NCI-H510A treated with DMSO at 0.1 percent for 48 hours (cell line): ENCODE measurements at places on chromosomes 6 and 20.

GRCh38 chr6:136511397-136511796 lies 38.8 kb downstream of the MAP7 start:
- no peak for DNase-seq

GRCh38 chr6:100296810-100297544 lies 167.7 kb downstream of the SIM1 start:
- DNase-seq = peak; percentile 20

- peak; percentile 75 for DNase-seq
Measured at GRCh38 chr20:8020314-8021079, 936 bp upstream of the TMX4 start.

- no peak for DNase-seq
Measured at GRCh38 chr6:153210083-153210482, 79.0 kb upstream of the RGS17 start.

DNA sequence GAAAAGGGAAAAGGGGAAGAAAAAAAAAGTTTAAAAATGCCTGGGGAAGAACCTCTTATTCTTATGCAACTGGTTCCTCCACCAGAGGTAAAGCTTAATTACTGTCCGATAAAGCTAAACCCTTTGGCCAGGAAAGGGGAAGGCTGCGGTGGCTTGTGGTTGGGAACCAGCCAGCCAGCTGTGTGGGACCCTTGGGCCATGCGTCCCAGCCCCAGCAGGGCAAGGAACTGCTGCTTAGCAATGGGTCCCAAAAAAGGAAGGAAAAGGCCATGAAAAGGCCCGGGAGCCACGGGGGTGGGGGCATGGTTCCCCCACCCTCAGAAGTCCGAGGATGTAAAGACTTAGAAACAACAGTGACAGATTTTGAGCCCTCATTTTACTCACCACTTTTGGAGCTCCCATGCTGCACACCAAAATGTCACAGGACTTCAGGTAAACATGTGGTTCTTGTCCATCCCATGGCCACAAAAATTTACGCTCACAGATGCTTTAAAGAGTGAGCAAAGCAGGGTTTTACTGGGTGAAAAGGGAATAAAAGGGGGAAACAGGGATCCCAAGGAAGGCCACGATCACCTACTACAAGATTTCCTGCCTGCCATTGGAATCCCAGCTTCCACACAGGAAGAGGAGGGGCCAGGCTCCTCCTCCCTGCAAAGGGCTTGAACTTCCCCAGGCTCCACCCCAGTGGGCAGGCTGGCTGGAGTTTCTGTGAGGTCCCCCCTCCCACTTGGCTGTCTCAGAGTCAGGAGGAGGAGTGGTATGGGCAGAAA lies 1234.7 kb upstream of the GJE1 start:
- DNase-seq = no peak

- no peak for DNase-seq
Measured at GRCh38 chr6:28947831-28948270, 24.1 kb upstream of the TRIM27 start.

DNA sequence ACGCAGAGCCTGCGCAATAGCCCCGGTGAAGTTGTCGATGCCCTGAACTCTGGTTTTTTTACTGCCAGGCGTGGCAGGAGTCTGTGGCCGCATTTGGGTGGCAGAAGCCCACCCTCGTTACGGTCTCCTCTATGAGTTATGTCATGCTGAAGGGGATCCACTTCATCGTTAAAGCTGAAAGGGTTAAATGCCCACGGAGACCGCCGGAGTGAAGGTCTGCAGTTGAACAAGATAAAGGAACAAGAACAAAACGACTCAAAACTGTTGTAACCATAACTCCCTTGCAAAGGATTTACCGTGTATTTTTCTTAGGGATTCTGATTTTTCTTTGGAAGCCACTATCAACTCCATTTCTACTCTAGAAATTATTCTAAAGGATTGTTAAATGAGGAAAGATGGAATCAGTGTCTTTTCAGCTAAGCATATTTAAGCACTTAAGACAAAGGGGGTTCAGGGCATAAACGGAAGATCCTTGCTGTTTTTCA lies 501 bp upstream of the ELOVL5 start:
- DNase-seq = no peak

- no peak for DNase-seq
Measured at GRCh38 chr6:89162047-89162371, 16.2 kb downstream of the PM20D2 start.

DNA sequence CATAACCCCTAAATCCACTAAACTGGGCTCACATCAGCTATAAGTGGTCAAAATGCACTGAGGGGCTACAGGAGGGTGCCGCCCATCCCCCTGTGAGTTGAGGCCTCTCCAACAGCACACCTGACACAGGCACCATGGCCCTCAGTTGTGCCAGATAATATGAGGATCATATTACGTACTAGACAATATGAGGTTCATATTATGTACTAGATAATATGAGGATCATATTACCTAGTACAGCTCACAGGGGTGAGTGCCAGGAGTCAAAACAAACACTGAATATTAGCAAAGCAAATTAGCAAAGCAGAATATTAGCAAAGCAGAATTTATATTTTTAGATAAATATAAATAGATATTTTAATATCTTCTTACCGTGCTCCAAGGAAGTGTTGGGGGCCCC lies 35.3 kb downstream of the CD24 start:
- no peak for DNase-seq

- DNase-seq = no peak
Measured at GRCh38 chr20:64151633-64152530, 12.4 kb upstream of the MYT1 start.

DNA sequence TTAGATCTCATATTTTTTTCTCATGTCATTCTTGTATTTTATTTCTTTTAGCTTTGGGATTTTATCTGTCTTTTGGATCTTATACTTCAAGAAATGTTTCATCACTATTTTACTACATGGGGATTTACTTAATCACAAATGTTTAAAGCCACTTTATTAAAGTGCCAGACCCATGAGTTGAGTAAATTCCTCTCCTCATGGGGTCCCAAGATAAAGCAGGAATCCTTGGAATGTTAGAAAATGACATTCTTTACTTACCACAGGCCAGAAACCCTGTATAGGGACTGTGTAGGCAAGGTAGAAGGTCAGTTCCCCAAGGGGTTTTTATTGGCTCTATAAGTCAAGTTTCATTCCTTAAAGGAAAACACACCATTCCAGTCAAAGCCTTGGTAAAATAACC lies 28.4 kb upstream of the OR2J2 start:
- no peak for DNase-seq

DNA sequence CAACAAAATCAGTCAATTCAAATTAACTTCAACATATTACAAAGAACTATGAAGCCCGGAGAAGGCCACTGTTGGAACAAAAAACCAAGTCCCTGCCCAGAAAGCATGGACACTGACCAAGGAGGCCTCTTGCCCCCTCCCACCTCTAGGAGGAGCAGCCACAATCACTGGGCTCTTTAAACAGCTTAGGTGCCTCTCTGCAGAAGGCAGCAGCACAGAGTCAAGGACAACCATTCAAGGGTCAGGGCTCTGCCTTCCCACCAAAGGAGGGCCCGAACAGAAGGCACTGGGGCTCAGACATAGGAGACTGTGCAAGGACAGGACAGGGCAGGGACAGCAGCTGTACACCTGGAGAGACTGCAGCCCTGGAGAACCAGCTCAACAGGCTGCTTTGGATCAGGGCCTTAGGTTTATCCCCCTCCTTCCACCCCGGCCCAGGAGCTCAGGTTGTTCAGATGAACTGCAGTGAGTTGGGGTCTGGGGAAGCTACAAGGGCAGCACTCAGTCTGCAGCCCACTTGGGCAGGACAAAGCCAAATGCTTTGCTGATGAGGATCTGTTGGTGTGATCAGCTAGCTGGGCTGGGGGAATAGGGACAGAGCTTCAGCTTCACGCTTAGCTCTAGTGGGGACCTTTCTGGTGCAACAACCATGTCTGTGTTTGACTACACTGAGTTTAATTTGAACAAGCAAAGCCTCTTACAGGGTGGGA lies 17.8 kb downstream of the TOMM34 start:
- DNase-seq = no peak

GRCh38 chr20:34369265-34369664 lies 6.2 kb downstream of the ITCH start:
- DNase-seq = no peak

DNA sequence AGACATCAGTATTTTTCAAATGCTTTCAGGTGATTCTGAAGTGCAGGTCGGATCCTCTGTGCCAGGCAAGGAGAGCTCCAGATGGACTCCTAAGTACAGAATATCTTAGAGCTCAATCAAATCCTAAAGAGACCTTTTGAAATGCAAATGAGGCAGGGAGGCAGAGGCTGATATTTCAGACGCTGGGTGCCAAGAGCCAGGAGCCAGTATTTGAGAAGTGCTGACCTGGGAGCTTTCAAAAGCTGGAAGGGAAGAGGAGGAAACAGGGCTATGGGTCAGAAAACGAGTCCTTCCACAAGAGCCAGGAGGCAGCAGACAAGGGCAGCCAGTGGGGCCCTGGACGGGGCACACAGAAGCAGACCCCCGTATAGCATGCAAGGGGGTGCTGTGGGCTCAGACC lies 46.1 kb upstream of the DSN1 start:
- DNase-seq = peak; percentile 53

DNA sequence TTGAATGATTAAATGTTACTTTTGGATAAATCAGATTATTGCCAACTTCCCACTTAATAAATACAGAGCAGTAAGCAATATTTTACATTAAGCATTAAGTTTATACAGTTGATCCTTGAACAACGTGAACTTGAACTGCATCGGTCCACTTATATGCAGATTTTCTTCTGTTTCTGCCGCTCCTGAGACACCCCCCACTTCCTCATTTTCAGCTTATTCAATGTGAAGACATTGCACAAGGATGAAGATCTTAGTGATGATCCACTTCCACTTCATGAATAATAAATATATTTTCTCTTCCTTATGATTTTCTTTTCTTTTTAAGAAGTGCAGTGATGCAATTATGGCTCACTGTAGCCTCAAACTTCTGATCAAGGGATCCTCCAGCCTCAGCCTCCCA lies 167.2 kb downstream of the LINC00237 start:
- no peak for DNase-seq

GRCh38 chr6:88856566-88856965 lies 106.9 kb downstream of the RNGTT start:
- no peak for DNase-seq

DNA sequence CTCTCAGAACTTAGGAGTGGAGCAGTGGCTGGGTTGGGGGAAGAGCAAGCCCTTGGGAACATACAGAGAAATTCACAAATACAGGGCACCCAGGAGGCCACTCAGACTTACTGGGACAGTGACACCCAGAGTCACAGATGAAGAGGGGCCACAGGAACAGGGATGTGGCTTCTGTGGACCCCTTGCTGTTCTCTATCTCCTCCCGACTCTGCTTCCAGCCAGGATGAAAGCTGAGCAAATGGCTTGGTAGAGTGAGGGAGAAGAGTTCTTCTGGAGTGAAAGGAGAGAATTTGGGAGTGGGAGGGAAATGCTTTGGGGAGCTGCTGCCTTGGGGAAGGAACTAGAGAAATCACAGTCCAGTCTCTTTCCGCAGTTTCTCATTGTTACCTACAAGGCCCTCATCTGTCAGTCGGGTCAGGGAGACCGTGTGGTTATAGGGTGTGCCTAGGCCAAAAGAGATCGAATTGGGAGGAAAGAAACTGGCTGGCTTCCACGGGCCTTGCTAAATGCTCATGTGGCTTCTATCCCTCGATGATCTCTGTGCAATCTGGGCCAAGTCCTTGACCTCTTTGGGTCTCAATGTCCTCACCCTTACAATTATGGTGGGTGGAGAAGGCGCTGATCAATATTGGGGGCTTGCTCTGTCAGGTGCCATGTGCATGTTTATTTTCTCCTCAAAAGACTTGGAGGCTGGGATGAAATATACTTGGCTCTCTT lies 17.0 kb downstream of the FOXP4 start:
- no peak for DNase-seq

- DNase-seq = no peak
Measured at GRCh38 chr6:144049386-144049785, 41.3 kb upstream of the PLAGL1 start.

GRCh38 chr6:30826961-30827342 lies 57.4 kb upstream of the DDR1 start:
- no peak for DNase-seq

GRCh38 chr6:34249469-34250261 lies 859 bp upstream of the SMIM29 start:
- peak; percentile 76 for DNase-seq

DNA sequence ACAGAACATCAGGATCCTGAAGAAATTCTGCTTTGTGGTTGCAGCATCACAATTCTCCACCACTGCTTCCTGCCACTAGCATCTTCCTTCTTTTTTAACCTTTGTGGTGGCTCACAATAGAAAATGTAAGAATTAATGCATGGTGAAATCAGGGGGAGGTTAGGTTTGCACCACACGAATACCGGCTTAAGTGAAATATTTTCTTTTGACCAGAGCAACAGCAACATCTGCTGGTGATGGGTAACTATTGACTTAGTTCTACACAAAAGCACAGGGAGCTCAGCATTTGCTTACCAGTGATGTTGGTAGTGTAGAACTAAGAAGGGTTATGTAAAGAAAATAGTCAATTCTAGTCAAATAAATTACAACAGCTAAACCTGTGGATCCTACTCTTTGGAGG lies 280.5 kb downstream of the SYNE1 start:
- peak; percentile 57 for DNase-seq

DNA sequence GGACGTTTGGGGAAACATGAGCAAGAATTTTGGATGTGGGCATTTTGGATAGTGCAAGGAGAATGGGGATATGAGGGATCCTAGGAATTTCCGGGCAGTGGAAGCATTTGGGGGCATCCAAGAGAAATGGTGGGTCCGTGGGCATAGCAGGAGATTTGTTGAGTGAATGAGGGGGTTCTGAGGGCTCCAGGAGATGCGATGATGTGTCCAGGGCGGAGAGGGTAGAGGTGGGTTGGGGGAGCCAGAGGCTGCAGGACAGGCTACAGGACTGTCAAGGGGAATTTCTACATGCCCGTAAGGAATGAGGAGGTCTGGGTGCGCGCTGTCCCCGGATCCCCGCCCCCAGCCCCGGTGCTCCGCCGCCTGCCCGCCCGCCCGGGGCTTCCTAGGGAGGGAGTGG lies 364 bp downstream of the FRS3 start:
- no peak for DNase-seq

GRCh38 chr6:124285146-124285545 lies 481.5 kb downstream of the NKAIN2 start:
- no peak for DNase-seq

GRCh38 chr6:10073341-10073740 lies 341.5 kb downstream of the TFAP2A start:
- DNase-seq = no peak

- DNase-seq = no peak
Measured at GRCh38 chr20:15362849-15363248, 1025.4 kb upstream of the FLRT3 start.

- no peak for DNase-seq
Measured at GRCh38 chr20:14717134-14717999, 380.0 kb upstream of the FLRT3 start.
